ENCODE measurements at places on chromosomes 4 and X.

- DNase-seq: no peak
Observed at GRCh38 chr4:134622199-134622598, 420.6 kb upstream of the PABPC4L start.

- DNase-seq: no peak
Observed at GRCh38 chrX:151386838-151387459, 10.1 kb upstream of the VMA21 start.

- no peak for DNase-seq
Observed at GRCh38 chr4:74990276-74990875, 57.5 kb downstream of the PARM1 start.

- DNase-seq: no peak
Observed at GRCh38 chr4:148004228-148004857, 272.5 kb downstream of the ARHGAP10 start.

- DNase-seq: no peak
Observed at GRCh38 chr4:10121568-10122208, 5.1 kb upstream of the WDR1 start.

DNA sequence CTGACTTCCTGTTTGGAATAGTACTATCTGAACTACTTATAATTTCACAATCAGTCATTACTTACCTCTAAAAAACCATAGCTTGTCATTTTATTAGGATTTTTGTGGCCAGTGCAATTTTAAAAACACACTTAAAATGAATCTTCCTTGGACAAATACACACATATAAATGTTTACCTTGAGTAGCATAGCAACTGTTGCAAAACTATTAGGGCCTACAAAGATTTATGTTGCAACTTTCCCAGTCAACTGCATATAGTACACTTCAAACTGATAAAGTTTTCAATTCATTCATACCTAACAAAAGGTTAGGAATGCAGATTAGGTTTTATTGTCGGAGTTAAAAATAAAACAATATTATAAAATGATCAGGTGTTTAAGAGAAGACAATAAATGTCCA is 193.0 kb downstream of the PDGFC start:
- DNase-seq: no peak

- DNase-seq: no peak
Observed at GRCh38 chrX:19747652-19748610, 139.5 kb downstream of the SH3KBP1 start.

- DNase-seq: peak; percentile 2
Observed at GRCh38 chr4:123468479-123469031, 72.0 kb downstream of the SPRY1 start.

GRCh38 chrX:23871905-23872546 is 35.7 kb downstream of the APOO start:
- DNase-seq: no peak

GRCh38 chr4:89823416-89823815 is 13.5 kb downstream of the SNCA start:
- no peak for DNase-seq

GRCh38 chr4:147590249-147590920 is 26.8 kb upstream of the TMEM184C start:
- DNase-seq: peak; percentile 1

DNA sequence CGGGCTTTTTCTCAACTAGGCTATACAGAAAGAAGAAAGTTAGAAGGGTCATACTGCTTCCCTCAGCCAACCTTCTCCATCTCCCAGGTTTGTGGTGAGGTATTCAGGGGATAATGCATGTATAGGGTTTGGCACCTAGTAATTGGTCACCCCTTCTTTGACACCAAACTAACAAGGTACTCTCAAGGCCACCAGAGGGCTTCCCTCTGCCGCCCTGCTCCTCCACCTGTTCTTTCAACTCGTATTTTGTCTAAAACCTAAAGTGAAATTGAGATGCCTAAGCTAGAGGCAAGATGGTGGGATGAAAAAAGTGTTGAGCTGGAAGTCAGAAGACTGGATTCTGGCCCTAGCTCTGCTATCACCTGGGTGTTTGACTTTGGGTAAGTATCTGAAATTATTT is 22.0 kb downstream of the CT47C1 start:
- no peak for DNase-seq

DNA sequence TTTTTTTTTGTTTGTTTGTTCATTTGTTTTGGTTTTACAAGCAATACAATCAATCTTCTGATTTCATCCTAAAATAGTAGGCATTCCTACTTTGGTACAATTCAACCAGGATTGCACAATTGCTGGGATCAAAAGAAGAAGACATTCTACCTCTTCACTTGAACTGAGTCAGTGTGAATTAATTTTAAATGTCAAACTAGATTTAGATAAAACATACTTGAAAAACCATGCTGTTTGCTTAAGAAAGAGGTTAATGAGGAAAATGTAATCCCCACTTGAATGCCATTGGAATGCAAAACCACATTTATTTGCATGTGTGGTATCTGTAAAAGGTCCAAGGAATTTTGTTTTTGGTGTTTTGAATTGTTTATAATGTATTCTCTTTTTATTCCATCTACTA is 40.5 kb downstream of the HAND2 start:
- DNase-seq: no peak

GRCh38 chrX:47664737-47665136 is 5.8 kb upstream of the UXT start:
- peak; percentile 75 for DNase-seq

DNA sequence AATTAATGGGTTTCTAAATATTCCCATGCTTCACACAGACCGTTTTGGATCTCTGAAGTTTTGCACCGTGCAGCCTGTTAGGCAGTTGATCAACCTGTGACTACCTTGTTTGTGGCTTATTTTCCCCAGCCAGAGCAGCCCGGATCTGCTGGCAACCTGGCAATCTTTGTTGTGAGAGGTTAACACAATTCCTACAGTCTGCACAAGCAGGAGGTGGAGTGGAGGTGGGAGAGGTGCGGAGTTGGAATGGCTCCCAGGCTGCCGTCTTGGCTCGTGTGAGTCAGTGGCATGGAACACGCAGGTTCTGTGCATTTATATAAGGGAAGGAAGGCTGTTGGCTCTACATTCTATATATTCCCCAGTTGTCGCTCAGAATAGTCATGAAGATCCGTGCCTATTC is 70.9 kb upstream of the STOX2 start:
- DNase-seq: no peak

DNA sequence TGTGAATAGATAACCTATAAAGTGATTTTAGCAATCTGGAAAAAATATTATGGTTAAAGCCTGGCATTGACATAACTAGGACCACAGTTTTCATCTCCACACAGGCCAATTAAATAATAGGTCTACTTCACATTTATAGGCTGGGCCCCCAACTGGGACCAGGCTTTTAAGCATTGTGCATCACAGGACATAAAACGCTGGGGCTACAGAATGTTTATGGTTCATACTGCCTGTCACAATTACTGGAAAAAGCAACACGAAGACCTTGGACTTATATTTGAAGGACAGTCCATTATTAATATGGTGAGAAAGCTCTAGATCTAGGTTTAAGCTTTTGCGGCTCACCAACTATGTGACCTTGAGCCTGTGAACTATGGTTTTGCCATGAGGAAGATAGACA is 94.2 kb downstream of the MFAP3L start:
- no peak for DNase-seq

DNA sequence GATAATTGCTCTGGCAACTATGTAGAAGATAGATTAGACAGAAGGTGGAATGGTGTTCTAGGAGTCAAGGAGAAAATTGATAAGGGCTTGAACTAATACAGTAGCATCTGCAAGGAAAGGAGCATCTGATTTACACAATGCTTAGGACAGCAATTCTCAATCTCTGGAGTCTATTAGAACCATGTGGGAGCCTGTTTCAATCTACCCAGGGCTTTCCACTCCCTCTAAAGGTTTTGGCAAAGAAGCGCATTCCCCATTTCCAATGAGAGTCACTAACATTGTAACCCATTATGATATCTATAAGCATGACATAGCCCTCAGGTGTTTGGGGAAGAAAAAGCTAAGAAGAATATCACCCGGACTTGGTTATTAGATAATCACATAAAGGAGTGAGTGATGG is 168.2 kb downstream of the COL25A1 start:
- DNase-seq: no peak

- no peak for DNase-seq
Observed at GRCh38 chrX:87370865-87371264, 146.7 kb upstream of the KLHL4 start.

DNA sequence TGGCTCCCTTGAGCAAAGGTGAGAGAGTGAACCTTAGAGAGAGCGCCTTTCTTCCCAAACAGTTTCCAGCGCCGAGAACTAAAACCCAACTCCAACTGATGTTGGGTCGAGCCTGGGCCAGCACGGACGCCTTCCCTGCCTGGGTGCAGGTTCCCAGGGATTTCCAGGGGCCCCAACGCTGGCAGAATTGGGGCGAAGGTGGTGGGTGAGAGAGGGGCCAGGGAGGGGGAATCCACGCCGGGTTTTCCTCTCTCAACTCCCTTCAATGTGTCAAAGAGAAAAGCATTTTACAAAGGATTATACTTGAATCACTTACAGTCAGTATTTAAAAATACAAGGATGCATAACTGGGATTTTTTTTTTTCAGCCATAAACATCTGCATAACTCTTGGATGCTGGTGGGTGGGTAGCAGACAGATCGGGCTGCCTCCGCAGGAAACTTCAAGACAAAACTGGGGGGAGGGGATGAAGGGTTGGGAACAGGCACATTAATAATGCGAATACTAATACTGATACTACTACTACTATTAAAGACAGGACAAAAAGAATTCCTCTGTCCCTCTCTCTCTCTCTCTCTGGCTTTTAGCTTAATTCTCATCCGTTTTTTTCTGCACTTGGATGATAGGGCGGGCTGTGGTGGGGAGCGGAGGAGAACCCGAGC is 1.3 kb upstream of the ARX start:
- DNase-seq: peak; percentile 13

GRCh38 chr4:149113804-149114430 is 671.7 kb upstream of the NR3C2 start:
- DNase-seq: no peak

- no peak for DNase-seq
Observed at GRCh38 chr4:101205916-101206315, 141.4 kb downstream of the PPP3CA start.

GRCh38 chr4:157895205-157895604 is 277.6 kb downstream of the GASK1B start:
- DNase-seq: peak; percentile 15

- no peak for DNase-seq
Observed at GRCh38 chr4:8039853-8040252, 100.2 kb upstream of the AFAP1 start.

DNA sequence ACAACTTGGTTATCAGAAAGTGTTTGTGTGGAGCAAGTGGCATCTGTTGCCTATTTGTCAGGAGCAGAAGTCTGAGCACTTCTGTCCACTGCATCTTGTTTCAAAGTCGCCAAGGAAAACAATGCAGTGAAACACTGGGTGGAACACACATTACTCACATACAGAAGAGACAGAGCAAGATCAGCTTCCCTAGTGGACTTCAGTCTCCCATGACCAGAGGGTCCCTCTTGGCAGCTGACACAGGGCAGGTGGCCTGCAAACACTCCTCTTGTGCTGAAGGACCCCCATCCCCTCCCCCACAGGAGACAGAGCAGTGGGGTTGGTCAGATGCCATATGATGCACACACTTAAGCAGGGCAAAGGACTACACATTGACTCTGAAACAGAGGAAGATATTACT is 3.6 kb upstream of the BBS12 start:
- peak; percentile 40 for DNase-seq

DNA sequence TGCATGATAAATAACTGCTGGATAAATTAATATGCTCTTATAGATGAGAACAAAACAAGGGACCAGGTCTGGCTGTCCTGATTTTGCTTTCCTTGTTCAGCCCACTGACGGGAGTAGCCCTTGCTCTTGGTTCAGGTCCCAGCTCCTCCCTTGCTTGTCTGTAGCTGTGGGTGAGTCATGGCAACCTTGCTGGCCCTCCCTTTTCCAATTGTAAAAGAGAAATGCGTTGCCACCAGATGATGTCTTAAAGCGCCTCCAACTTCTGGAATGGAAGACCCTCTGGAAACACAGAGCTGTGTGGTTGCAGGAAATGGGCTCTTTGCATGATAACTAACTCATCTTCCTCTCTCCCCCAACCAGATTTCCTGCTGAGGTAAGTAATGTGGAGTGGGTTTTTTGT is 171.4 kb downstream of the AASDH start:
- no peak for DNase-seq

- peak; percentile 31 for DNase-seq
Observed at GRCh38 chrX:139831675-139832456, 101.0 kb downstream of the ATP11C start.

GRCh38 chrX:43225626-43226328 is 430.3 kb upstream of the MAOA start:
- DNase-seq: no peak

- peak; percentile 3 for DNase-seq
Observed at GRCh38 chrX:72330131-72330530, 24.4 kb upstream of the CITED1 start.

GRCh38 chr4:38004062-38004461 is 43.9 kb downstream of the PTTG2 start:
- DNase-seq: no peak

DNA sequence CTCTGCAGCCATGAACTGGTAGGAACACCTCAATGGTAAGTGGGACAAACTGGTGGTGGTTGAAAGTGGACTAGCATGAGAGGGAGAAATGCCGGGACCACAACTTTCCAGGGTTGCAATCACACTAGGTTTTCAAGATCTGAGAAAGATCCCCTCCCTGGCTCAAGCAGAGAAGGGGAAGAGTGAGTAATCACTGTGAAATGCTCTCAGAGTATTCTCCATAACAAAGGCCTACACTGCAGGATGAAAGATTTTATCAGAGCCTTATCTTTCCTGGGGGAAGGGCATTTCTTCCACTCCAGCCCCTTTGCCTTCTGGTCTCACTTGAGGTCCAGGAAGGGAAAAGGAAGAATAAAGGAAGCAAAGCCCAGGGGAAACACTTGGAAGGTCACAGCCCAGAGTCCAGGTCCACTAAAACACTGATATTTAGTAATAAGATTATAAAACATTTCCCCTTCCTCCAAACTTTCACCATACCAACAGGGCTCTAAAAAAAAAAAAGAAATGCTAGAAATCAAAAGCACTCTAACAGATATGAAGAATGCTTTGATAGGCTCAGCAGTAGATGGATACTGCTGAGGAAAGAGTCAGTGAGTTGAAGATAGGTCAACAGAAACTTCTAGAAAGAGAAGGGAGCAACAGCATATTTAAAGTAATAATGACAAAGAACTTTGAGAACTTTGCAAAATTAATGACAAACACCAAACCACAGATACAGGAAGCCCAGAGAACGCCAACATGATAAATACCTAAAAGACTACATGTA is 95.9 kb downstream of the WDFY3 start:
- DNase-seq: no peak

DNA sequence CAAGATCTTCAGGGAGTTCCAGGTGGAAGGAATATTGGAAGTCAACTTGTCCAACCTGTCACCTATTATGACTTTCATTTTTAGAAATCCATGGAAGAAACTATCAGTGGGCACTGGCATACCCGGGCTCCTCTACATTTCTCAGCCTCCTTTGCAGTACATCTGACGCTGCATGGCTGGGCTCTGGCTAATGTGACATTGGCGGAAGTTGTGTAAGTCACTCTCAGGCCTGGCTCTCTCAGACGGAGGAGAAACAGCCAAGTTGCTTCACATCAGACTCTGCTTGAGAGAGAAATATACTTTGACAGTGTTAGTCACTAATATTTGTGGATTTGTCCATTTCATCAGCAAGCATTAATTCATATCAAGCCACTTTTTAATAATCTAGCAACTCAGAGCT is 4.5 kb downstream of the DCHS2 start:
- DNase-seq: no peak

Data from NCI-H524 (cell line).